ENCODE measurements at places on chromosomes 6 and 20. TPM values are rescaled to one million over a fixed set of nuclear protein-coding genes. Genes with fewer than 3 reads are reported as not detected.

Gene PRRC2A
- 133 TPM for total RNA-seq

Gene ORC3
- total RNA-seq, result 16.6 TPM

Gene FOXS1
- total RNA-seq, result 1.1 TPM

Gene XKR7
- total RNA-seq, result 0.06 TPM

Gene ENPP3
- 1.7 TPM for total RNA-seq

Gene IMPG1
- total RNA-seq, result not detected

Gene C20orf173
- not detected for total RNA-seq

Gene MAPK13
- 71.7 TPM for total RNA-seq

Gene RBPJL
- total RNA-seq, result not detected

Gene ABHD16B
- not detected for total RNA-seq

Gene BCKDHB
- 13.8 TPM for total RNA-seq

Gene HAO1
- total RNA-seq, result not detected

Gene ZGPAT
- 27.2 TPM for total RNA-seq

Gene CALHM5
- 1.9 TPM for total RNA-seq

Gene OR2B6
- not detected for total RNA-seq

Gene TAB2
- total RNA-seq, result 60.9 TPM

Gene CDKAL1
- 16.0 TPM for total RNA-seq

Gene FRK
- total RNA-seq, result 7.4 TPM

Gene GSTA3
- 2.1 TPM for total RNA-seq

Gene OR2H1
- total RNA-seq, result not detected

Gene C6orf58
- total RNA-seq, result not detected

Gene GPX5
- not detected for total RNA-seq

Gene TRAPPC3L
- not detected for total RNA-seq

Gene ENPP5
- 11.4 TPM for total RNA-seq

Gene TCP11
- total RNA-seq, result not detected

Gene NRN1
- total RNA-seq, result 15.0 TPM

Gene MDFI
- total RNA-seq, result 10.6 TPM

Gene ESR1
- 3.7 TPM for total RNA-seq

Gene METTL24
- 2.8 TPM for total RNA-seq

Gene ECT2L
- total RNA-seq, result 3.9 TPM

Gene SYNJ2
- 4.5 TPM for total RNA-seq

Gene PLEKHG1
- total RNA-seq, result 20.4 TPM

Gene ALDH8A1
- 0.86 TPM for total RNA-seq

Gene CST1
- not detected for total RNA-seq

Gene ZC3H12D
- 2.6 TPM for total RNA-seq

Gene HSPA1L
- total RNA-seq, result 2.5 TPM

Gene SLC26A8
- total RNA-seq, result 1.2 TPM

Gene KLC4
- 45.2 TPM for total RNA-seq

Gene CDSN
- not detected for total RNA-seq

Gene CCN6
- not detected for total RNA-seq

Gene CFAP206
- 3.9 TPM for total RNA-seq

Gene TREML1
- 2.0 TPM for total RNA-seq

Gene ULBP1
- 2.0 TPM for total RNA-seq

Gene HLA-DQA2
- total RNA-seq, result 68.0 TPM

Gene HLA-DOB
- total RNA-seq, result 0.95 TPM

Gene ASIP
- not detected for total RNA-seq

Gene STMND1
- total RNA-seq, result 4.9 TPM

Gene WDR27
- 38.0 TPM for total RNA-seq

Gene OPN5
- total RNA-seq, result not detected

Gene TTBK1
- total RNA-seq, result 0.09 TPM

Gene GABRR1
- not detected for total RNA-seq

Gene THBS2
- total RNA-seq, result 8.8 TPM

Gene TRIM10
- total RNA-seq, result not detected

Gene BMP6
- 6.6 TPM for total RNA-seq

Gene CASP8AP2
- total RNA-seq, result 18.3 TPM

Gene C6orf52
- 1.3 TPM for total RNA-seq

Gene CRISP2
- total RNA-seq, result 0.83 TPM

Gene LAMP5
- 0.41 TPM for total RNA-seq
